ENCODE measurements at places on chromosomes 3 and 15.

DNA sequence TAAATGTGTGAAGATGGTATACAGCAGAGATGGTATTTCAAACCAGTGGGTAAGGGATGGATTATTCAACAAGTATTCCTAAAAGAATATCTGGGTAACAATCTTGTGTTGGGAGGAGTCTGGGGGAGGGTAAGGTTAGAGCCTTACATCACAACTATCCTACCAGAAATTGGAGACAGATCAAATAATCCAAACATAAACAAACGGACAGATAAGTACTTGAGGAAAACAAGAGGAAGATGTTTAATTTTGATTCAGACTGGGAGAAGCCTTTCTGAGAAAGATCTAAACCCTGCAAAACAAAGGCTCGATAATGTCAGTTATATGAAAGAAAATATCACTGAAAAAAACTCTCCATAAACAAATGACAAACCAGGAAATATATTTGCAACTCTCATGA is 77.9 kb downstream of the SLC9A9 start:
- no peak for DNase-seq

DNA sequence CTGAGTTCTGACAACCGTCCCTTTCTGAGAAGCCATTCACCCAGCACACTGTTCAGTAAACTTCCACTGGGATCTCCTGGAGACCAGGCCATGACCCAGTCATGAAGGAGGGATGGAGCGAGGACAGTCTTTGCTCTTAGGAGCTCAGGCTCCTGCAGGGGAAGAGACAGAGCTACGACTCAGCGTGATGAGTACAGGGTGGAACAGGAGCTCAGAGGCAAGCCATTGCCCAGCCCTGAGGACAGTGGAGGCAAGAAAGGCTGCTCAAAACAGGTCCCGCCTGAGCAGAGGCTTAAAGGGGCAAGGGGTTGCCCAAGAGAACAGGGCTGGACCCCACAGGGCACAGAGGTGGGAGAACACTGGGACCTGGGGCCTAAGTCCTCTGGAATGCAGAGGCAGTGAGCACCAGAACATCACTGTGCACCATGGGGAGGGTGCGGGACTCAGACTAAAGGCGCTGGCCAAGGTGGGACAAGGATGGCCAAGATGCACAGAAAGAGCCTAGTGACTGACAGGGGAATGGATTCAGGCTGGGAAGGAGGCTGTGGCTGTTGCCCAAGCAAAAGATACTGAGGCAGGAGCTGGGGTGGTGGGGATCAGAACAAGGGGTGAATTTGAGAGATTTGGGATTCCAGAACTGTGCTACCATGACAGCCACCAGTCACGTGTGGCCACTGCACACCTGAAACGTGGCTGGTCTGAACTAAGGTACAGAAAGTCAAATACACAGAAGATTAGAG is 25.8 kb downstream of the TMEM43 start:
- DNase-seq, result no peak

DNA sequence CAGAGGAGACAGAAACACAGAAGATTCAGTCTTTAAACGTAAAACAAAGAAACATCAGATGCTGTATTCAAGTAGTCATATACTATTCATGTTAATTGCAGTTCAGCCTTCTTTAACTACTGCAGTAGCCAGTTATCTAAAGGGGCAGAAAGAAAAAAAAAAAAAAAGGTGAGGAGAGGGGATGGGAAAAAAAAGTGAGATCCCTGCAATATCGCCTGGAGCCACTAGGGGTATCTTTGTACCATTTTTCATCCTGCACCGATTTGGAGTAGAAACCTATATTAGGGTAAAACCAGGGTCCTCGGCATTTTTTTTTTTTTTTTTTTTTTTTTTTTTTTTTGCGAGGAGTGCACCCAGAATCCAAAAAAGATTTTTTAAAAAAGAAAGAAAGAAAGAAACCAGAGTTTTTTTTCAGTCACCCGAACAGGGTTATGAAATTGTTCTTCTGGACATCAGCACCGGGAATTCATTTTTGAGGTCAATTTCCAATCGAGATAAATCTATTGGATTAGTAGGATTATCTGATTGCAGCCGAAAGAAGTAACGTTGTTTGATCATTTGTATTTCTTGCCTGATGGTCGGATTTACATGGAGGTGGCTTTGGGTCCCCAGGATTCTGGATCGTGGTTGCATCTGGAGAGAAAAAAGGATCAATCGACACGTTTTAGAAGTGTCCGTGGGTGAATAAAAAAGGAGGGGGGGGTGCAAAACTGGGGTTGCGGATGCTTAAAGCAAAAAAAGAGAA is 186.7 kb downstream of the NLGN1 start:
- no peak for DNase-seq

DNA sequence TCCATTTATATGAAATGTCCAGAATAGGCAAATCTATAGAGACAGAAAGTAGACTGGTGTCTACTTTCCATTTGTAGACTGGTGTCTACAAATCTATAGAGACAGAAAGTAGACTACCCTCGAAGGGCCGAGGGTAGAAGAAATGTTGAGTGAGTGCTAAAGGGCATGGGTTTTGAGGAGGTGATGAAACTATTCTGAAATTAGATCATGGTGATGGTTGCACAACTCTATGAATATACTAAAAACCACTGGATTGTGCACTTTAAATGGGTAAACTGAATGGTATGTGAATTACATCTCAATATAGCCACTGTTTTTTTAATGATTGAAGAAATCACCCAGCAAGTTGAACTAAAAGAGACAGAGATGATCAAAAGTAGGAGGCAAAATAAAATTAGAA is 27.9 kb downstream of the TP53BP1 start:
- DNase-seq, result peak; percentile 59

- no peak for DNase-seq
Measured at GRCh38 chr15:63381301-63382204, at the start of gene CA12. Gene CA12 (minus strand): TSS chr15:63381846. CDS start chr15:63381720, 126 bp downstream.

DNA sequence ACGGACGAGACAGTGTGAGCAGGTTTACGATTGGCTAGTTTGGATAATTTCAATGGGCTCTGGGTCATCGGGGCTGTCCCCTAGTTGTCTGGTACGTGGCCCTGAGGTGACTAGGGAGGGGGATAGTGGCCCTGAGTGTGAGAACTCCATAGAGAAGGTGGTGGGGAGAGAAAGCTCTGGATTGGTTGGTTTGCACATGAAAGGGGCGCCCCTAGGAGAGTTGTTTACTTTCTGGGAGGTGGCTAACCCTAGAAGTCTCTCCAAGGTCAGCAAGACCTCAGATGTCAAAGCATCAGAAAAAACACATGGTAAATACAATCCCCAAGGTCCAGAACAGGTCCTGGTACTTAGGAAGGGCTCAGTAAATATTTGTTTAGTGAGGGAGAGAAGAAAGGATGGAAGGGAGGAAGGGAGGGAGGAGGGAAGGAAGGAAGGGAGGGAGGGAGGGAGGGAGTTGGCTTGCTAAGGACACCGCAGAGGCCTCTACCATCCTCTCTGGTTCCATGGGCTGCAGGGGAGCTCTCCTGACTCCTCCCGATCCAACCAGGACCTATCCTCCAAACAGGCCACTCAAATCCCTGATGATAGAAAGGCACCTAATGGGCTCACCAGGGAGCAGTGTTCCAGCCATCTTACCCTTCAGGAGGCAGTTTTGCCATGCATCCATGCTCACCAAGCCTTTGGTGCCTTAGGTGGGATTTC is 3.0 kb upstream of the TRH start:
- no peak for DNase-seq

DNA sequence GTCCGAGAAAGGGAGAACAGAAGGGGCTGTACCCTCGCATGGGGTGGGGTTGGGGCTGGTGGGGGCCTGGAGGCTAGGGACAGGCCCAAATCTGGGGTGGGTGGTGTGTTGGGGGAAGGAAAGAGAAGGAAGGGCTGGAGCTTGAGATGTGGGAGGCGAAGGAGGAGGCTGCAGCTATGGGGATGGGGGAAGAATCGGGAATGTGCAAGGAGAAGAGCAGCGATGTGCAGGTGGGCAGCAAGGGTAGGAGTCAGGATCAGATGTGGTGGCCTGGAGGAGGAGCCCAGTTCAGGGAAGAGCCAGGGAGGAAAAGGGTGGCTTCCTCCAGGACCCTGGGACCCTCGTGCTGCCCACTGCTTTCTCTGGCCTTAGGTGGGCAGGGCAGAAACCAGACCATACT is 21.2 kb downstream of the ZNF35 start:
- no peak for DNase-seq

GRCh38 chr3:186775999-186776398 is 7.4 kb upstream of the EIF4A2 start:
- no peak for DNase-seq

DNA sequence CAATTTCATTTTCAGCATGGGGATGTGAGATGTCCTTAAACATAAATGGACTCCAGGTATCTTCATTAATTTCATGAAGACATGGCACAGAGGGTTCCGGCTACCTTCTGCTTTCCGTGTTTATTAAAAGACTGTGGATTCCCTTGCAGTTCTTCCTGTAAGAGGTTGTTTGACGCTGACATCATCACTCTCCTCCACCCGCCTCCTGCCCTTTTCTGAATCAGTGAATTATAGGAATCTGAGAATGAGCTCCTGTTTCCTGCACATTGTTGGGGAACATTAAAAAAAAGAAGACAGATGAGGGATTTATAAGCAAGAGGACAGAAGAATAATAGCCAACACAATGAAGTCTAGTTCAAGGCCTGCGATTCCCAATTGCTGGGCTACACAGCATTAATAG is 191.3 kb downstream of the LPP start:
- no peak for DNase-seq

DNA sequence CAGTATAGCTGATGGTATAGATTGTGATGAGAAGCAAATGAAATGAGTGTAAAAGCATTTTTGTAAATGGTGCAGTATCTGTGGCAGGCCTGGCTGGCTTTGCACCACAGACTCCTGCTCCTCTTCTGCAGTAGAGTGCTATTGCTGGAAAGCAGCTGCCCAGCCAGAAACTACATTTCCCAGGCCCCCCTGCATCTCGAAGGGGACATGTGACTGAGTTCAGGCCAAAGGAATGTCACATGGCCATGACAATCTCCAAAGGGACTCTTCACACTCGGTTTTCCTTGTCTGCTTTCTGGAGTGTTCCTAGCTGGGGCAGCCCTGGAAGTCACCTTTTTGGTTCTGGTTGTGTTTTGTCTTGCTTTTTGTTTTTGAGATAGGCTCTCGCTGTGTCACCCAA is 277.1 kb downstream of the SUCLG2 start:
- no peak for DNase-seq

- peak; percentile 79 for DNase-seq
Measured at GRCh38 chr15:52019394-52020220, 588 bp downstream of the MAPK6 start.

- DNase-seq, result no peak
Measured at GRCh38 chr15:76337696-76338485, 1.3 kb downstream of the ISL2 start.

GRCh38 chr3:188021041-188021440 is 132.9 kb upstream of the LPP start:
- DNase-seq, result no peak

- DNase-seq, result peak; percentile 32
Measured at GRCh38 chr3:136196064-136196400, at the start of gene MSL2. Gene MSL2 (minus strand): TSS chr3:136196335. CDS start chr3:136195113, 1,222 bp downstream.

DNA sequence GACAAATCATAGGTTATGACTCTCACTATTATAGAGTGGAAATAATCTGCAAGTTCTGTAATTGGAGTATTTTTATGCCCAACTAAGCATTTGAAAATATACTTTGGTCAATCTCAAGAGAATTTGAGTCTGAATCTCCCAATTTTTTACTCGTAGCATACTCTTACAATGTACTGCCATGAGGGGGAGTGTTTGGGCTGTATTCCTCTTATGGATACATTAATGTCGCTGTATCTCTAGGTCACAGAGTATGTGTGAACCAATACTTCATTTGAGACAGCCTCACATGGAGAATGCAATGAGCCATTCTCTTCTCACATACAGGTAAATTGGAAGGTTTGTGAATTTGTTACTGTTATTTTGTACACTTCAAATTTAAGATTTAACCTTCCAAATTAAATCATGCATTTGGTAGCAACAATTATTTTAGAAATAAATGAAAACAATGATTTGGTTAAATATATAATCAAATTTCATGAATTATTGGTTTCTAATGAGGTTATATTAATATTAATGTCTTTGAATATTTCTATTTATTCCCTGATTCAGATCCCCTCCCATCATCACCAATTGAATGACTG is 5.5 kb upstream of the CD200 start:
- DNase-seq, result peak; percentile 14

DNA sequence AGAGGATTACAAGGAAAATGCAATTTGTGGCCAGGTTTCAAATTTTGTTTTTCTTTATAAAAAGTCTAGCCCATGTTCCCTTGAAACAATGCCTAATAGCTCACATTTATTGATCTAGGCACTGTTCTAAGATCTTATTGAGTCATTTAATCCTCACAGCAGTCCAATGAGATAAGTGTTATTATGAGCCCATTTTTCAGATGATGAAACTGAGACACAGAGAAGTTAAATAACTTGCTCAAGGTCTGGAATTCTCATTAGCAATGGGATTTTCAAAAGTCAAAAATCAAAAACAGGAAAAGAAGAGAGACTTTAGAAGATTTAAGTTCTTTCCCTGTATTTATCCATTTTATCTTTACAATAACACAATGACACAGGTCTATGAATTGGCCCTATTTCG is 90.0 kb upstream of the COL6A5 start:
- no peak for DNase-seq

- DNase-seq, result no peak
Measured at GRCh38 chr15:82020625-82021394, 25.0 kb downstream of the MEX3B start.

DNA sequence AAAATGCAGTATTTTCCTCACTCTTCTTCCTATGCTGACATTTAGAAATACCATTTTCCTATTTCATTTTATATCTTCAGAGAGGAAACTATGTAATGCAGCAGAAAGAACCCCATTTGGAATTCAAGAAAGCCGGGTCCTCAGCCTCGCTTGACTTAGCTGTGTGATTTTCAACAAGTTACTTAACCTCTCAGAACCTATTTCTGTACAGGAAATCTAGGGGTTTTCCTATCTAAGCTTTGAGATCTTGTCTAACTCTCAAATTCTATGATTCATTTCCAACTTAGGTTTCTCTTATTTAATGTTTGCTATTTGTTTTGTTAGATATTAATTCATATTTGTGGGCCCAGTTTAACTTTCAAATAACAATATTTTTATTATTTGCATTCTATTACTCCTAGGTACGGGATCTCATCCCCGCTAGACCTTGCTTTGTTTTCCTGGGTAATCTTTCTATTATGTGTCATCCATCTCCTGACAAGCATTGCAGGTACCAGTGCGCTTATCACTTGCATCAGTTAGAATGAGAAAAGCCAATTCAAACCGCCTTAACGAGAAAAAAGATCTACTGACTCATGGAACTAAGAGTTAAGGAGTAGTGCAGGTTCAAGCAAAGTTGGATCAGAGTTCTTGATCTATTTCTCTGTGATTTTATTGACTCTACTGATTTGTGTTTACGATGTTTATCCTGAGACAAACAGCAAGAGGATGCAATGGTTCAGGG is 70.6 kb upstream of the BHLHE40 start:
- no peak for DNase-seq

GRCh38 chr15:42413920-42414319 is 54.6 kb downstream of the CAPN3 start:
- no peak for DNase-seq

GRCh38 chr15:81923561-81924350 is 122.1 kb downstream of the MEX3B start:
- no peak for DNase-seq
